ENCODE measurements at places on chromosomes 12 and 14. TPM values are rescaled to one million over a fixed set of nuclear protein-coding genes. Genes with fewer than 3 reads are reported as not detected.

DNA sequence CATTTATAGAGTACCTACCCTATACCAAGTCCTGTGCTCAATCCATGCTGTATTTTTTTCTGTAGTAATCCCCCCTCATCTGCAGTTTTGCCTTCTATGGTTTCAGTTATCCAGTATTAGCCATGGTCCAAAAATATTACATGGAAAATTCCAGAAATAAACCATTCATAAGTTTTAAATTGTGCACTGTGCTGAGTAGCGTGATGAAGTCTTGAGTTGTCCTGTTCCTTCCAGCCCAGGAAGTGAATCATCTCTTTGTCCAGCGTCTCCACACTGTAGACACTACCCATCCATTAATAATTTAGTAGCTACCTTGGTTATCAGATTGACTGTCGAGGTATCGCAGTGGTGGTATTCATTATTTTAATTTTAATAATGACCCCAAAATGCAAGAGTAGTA lies 54.2 kb downstream of the SUDS3 start:
- no peaks in the 10 kb centered on the region for H3K27me3 ChIP-seq
- peaks cover 13% of the 10 kb centered on the region for H3K36me3 ChIP-seq
- H3K4me1 ChIP-seq = no peaks in the 10 kb centered on the region
- no peak overlapping the region for H3K27ac ChIP-seq
- no peak overlapping the region for H3K4me3 ChIP-seq

- H3K27ac ChIP-seq = no peak overlapping the region
- DNase-seq = no peak
- H3K4me1 ChIP-seq = no peaks in the 10 kb centered on the region
- peaks cover 10% of the 10 kb centered on the region for H3K27me3 ChIP-seq
- no peaks in the 10 kb centered on the region for H3K36me3 ChIP-seq
- H3K4me3 ChIP-seq = no peak overlapping the region
Observed at GRCh38 chr14:101174522-101174838, 271.0 kb upstream of the RTL1 start.

- H3K4me1 ChIP-seq = no peaks in the 10 kb centered on the region
- H3K27me3 ChIP-seq = no peaks in the 10 kb centered on the region
- no peak overlapping the region for H3K27ac ChIP-seq
- peaks cover 4% of the 10 kb centered on the region for H3K36me3 ChIP-seq
- no peak overlapping the region for H3K4me3 ChIP-seq
Observed at GRCh38 chr14:93929657-93930056, 2.5 kb downstream of the FAM181A start.

- H3K27me3 ChIP-seq = peaks cover 3% of the 10 kb centered on the region
- H3K36me3 ChIP-seq = no peaks in the 10 kb centered on the region
Observed at GRCh38 chr14:72478471-72478893, 415.4 kb downstream of the DPF3 start.

GRCh38 chr14:51484485-51484884 lies 167.2 kb upstream of the FRMD6 start:
- no peak overlapping the region for H3K27ac ChIP-seq
- H3K36me3 ChIP-seq = no peaks in the 10 kb centered on the region
- no peak overlapping the region for H3K4me3 ChIP-seq

GRCh38 chr12:46442239-46442638 lies 69.7 kb upstream of the SLC38A2 start:
- H3K4me1 ChIP-seq = peaks cover 5% of the 10 kb centered on the region
- no peak overlapping the region for H3K4me3 ChIP-seq
- no peaks in the 10 kb centered on the region for H3K27me3 ChIP-seq
- no peak for DNase-seq

DNA sequence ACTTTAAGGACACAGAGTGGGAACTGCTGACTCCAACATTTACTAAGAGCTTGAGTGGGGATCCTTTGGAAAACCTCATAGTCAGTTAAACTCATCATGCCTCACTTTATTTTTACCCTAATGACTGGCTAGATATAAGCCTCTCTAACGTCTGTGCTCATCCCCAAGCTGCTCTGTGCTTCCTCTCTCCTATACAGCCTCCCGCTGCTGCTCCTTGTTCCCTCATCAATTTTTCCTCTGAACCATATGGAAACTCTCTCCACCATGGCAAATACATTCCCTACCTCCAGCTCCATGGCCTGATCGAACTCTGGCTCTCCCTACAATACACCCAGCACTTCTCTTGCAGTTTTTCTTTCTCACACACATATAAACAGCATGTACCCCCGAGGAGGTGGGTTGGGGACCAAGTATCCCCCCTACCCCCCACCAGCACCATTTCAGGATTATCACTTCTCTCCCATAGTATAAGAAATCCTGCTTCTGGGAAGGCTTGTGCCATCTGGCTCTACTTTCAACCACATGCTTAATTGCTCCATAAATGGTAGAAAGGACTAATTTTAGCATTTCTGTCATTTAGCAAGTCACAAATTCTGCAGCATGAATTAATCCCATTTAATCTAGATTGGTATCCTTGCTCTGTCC lies 39.2 kb upstream of the DYRK2 start:
- DNase-seq = no peak
- H3K27ac ChIP-seq = no peak overlapping the region
- H3K27me3 ChIP-seq = no peaks in the 10 kb centered on the region

GRCh38 chr12:46787496-46788055 lies 38.2 kb downstream of the SLC38A4 start:
- DNase-seq = no peak
- H3K4me3 ChIP-seq = no peak overlapping the region
- no peak overlapping the region for H3K27ac ChIP-seq
- H3K27me3 ChIP-seq = peaks cover 13% of the 10 kb centered on the region
- H3K36me3 ChIP-seq = no peaks in the 10 kb centered on the region

DNA sequence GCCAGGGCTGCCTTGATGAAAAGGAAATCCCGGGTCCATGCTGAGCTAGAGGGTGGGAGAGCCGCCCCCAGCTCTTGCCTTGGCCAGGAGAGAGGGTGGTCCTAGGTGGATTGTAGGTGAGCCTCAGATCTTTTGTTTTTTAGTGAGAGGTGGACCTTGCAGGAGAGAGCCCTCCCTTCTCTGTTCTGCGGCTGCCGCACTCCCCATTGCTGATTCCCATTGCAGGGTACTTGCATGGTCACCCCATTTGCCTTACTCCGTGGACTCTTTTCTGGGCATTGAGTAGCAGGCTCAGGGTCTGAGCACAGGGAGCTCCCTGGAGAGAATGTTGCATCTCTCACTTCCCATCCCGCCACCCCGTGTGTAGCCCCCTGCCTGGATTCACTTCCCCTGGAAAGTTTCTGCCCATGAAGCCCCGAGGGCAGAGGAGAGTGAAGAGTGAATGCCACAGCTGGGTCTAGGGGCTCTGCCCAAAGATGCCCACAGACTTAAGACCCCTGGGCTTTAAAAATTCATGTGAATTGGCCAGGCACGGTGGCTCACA lies 10.2 kb downstream of the VASH1 start:
- H3K36me3 ChIP-seq = no peaks in the 10 kb centered on the region
- no peaks in the 10 kb centered on the region for H3K27me3 ChIP-seq
- peak; percentile 6 for DNase-seq
- no peak overlapping the region for H3K4me3 ChIP-seq
- H3K27ac ChIP-seq = no peak overlapping the region

GRCh38 chr14:93788543-93789227 lies 400 bp upstream of the PRIMA1 start:
- peaks cover 52% of the 10 kb centered on the region for H3K27me3 ChIP-seq
- no peak overlapping the region for H3K4me3 ChIP-seq
- H3K4me1 ChIP-seq = peaks cover 9% of the 10 kb centered on the region

DNA sequence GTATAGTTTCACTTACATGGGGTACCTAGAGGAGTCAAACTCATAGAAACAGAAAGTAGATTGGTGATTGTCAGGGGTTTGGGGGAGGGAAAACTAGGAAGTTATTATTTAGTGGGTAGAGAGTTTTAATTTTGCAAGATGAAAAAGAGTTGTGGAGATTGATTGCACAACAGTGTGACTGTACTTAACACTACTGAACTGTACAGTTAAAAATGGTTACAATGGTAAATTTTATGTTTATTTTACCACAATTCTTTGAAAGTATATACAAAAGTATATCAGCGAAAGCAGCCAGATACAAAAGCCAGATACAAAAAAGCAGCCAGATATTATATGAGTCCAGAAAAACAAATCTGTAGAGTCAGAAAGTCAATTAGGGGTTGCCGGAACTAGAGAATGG lies 247.6 kb downstream of the IPO8 start:
- DNase-seq = no peak
- no peaks in the 10 kb centered on the region for H3K36me3 ChIP-seq
- no peaks in the 10 kb centered on the region for H3K27me3 ChIP-seq
- H3K4me1 ChIP-seq = no peaks in the 10 kb centered on the region

- H3K27ac ChIP-seq = no peak overlapping the region
- no peak for DNase-seq
- no peaks in the 10 kb centered on the region for H3K27me3 ChIP-seq
- H3K36me3 ChIP-seq = no peaks in the 10 kb centered on the region
Observed at GRCh38 chr14:33454707-33455106, 496.2 kb downstream of the EGLN3 start.

DNA sequence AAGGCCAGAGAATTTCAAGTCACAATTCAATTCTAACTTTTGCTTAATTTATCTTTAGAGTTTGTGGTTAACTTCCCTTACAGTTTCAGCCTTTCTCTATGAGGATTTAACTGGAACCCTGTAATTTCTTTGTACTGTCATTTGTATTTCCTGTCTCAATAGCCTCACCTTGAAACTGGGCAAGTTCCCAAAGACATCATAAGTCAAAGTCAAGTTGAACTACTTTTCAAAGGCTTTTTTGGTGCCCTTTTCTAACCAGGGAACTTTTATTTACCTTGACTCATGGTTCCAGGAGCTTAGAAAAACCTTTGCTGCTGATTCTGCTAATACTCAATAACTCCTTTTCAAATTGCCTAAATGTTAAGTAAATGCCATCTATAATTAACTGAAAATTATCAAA lies 200.8 kb upstream of the KRR1 start:
- DNase-seq = no peak
- no peaks in the 10 kb centered on the region for H3K27me3 ChIP-seq
- peaks cover 11% of the 10 kb centered on the region for H3K4me1 ChIP-seq
- H3K27ac ChIP-seq = no peak overlapping the region
- no peaks in the 10 kb centered on the region for H3K36me3 ChIP-seq

- DNase-seq = no peak
- no peaks in the 10 kb centered on the region for H3K27me3 ChIP-seq
- no peak overlapping the region for H3K27ac ChIP-seq
- H3K4me1 ChIP-seq = no peaks in the 10 kb centered on the region
- H3K4me3 ChIP-seq = no peak overlapping the region
Observed at GRCh38 chr14:66295386-66295785, 190.8 kb upstream of the CCDC196 start.

Gene HOXC10
- not detected for total RNA-seq

Gene ACOT6
- total RNA-seq = not detected

Gene KRT82
- total RNA-seq = not detected

Gene TMEM63C
- 1.7 TPM for total RNA-seq

Gene TAMALIN
- total RNA-seq = 15.1 TPM

Gene CNOT2
- total RNA-seq = 58.5 TPM

Gene TMX1
- total RNA-seq = 58.1 TPM
